Pancreas (tissue), 10 donors: ENCODE measurements at places on chromosomes 2 and 18. TPM values are rescaled to one million over a fixed set of nuclear protein-coding genes. Genes with fewer than 3 reads are reported as not detected.

DNA sequence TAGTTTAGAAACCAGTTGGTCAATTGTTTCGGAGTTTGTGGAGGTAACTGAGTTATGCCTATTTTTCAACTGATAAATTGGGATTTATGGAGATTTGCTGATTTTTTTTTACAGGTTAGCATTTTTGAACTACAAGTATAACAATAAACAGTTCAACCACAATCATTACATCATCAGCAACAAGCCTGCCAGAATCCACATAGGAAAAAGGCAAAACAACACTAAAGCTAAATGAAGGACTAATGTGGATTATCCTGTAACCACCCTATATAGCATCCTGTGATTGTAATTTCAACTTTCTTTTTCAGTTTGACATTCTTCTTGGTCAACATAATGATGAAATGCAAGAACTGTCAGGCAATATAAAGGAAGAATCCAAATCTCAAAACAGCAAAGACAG is 76.5 kb downstream of the CCDC102B start:
- no peak for DNase-seq

GKN2 gene
- not detected for polyA plus RNA-seq

DNA sequence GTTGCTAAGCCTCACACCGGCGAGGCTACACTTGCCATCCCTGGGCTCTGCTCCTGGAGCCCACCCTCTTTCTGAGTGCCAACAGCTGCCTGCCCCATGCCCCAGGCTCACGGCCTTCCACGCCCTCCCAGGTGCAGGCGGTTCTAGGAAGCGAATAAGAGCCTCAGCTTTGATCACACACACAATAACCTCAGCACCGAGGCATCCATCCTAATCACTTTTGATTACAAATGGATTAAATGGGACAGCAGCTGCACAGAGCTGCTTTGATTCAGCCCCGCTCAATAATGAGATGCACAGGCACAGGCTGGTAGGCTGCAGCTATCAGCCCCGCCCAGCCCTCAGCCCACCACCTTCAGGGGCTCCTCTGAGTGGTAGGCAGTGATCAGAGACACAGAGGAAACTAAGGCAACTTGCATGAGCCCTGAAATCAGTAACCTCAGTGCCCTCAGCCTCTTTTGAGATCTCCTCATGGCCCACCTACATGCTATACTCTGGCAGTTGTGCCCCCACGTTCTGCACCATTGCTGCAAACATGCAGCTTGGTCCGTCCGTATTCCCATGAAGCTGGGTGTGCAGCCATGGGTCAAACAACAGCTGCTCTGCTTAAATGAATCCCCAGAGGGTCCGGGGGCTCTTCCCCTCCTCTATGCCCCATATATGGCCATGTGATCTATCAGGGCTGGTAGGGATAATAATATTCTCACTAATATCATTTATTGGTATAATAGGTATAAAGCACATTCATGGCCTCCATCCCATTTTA is 171.4 kb downstream of the SETBP1 start:
- no peak for DNase-seq

VWC2L gene
- 0.12 TPM for polyA plus RNA-seq

DNA sequence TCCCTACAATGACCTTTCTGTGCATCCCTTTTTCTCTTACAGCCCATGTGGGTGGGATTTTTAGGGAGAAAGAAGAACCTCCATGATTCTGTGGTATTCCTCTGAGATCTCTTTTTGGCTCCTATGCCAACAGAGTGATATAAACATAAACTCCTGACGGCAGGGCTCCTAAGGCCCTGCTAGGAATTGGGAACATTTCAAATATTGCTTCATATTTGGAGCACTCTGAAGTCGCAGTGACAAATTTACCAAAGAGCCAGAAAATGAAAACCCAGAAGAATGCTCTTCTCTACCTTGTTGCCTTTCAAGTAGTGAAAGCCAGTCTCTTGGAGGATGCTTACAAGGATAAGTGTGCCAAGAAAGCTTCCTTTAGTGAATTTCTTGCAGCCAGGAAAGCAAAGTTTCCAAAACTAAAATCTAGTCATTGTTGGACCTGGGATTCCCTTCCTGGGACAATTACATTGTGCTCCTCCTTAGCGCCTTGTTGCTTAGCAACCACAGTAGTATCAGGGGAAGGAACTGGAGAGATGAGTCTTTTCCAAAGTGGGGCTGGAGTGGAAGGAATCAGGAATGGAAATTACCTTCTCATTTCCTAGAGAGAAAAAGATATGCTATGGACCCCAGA is 7.3 kb upstream of the SETBP1 start:
- DNase-seq: no peak

- DNase-seq: no peak
These were observed 5.1 kb downstream of the IL1B start for GRCh38 chr2:112831513-112831845.

DNA sequence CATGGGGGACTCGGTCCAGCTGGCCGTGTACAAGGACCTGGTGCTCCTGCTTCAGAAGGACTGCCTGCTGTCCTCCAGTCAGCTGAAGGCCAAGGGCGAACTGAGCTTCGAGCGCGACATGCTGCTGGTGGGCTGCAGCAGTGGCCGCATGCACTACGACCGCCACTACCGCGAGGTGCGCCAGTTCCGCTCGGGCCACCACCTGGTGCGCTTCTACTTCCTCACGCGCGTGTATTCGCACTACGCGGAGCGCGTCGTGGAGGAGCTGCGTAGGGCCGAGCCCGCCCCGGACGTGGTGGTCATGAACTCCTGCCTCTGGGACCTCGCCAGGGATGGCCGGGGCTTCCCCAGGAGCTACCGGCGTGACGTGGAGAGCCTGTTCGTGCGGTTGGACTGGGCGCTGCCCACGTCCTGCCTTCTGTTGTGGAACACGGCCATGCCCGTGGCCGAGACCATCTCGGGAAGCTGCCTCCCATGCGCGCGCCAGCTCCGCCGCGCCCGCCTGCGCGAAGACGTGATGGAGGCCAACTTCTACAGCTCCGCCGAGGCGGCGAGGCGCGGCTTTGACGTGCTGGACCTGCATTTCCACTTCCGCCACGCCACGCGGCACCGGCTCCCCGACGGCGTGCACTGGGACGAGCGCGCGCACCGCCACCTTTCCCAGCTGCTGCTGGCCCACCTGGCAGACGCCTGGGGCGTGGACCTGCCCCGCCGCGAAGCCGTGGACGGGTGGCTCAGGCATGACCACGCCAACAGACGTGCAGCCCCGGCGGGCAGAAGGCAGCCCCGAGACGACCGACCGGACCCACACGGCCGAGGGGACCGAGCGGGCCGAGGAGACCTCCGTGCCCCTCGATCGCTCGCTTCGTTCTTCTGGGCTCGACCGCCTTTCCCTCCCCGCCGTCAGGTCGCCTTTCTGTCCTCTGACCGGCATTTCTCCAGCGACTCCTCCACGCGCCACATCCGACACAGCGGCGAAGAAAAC is 293.9 kb upstream of the ERBB4 start:
- no peak for DNase-seq

RTKN gene
- 63.4 TPM for polyA plus RNA-seq

DNA sequence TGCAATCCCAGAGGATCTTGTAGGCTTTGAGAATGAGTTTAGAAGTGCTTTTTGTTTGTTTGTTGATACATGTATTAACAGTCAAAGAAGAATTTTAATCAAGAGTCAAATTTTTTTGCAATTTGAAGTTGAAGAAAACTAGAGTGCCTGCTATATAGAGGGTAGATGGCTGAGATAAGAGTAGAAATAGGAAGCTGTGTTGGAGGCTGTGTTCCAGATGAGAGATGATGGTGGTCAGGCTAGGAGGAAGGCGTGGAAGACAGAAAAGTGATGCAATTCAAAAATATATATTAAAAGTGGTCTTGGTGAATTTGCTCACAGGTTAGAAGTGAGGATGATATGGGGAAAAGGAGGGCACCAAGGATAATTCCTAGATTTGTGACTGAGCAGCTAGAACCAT is 978.3 kb downstream of the BCL11A start:
- no peak for DNase-seq

DNA sequence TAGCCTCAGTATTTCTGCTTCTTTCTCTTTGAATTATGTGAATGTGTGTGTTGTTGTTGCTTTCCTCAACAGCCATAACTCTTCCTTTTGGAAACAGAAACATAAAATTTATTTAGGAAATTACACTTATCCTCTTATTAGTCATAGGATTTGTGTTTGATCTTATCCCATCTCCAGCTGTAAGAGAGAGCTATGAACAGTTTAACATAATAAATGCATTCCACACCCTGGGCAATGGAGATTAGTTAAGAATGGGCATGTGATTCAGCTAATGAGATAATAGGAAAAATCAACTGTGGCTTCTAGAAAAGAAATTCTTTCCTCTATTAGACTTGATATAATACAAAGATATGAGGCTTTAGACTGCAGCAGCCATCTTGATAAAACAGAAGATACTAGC is 55.0 kb downstream of the SCN7A start:
- DNase-seq: no peak

RND3 gene
- polyA plus RNA-seq: 4.5 TPM
